ENCODE measurements at places on chromosomes 6 and 20.

GRCh38 chr20:35446356-35447078 lies 8.5 kb upstream of the GDF5 start:
- no peak for DNase-seq

- no peak for DNase-seq
Measured at GRCh38 chr20:39874049-39874893, 814.8 kb downstream of the MAFB start.

DNA sequence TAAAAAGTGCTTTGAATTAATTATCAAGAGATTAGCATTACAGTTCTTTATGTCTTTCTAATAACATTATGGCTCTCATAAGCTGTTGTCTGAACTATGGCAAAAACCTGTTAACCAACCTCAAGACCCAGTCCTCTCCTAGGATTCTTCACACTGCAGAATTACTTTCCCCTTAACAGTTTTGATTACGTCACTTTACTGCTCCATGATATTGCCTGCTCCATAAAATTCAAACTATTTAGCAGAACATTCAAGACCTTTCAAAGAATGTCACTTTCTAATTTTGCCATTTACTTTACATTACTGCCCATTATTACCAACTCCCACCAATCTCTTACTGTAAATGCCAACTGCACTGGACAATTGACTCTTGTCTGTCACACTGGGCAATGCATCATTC lies 843.5 kb downstream of the PHF3 start:
- DNase-seq, result no peak

- DNase-seq, result no peak
Measured at GRCh38 chr6:159304641-159305040, 135.4 kb downstream of the FNDC1 start.

DNA sequence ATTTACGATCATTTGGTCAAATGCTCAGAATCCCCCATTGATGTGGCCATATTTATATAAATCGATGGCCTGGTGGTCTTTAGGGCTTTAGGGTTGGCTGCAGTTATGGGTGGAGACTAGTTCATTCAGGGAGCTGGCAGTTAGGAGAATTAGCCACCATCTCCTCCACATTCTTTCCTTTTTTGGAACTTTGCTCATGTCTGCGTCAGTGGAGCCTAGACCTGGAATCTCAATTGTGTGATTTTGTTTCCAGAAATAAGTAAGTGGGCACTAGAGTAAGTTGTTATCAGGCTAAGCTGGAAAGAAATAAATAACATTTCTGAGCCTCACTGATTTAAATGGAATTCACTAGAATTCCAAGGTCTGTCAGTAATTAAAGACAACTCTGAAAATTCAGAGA lies 29.0 kb upstream of the ELOVL5 start:
- no peak for DNase-seq

- no peak for DNase-seq
Measured at GRCh38 chr6:113122060-113122459, 735.1 kb upstream of the MARCKS start.

GRCh38 chr6:109695468-109695867 lies 4.4 kb downstream of the FIG4 start:
- DNase-seq, result no peak

DNA sequence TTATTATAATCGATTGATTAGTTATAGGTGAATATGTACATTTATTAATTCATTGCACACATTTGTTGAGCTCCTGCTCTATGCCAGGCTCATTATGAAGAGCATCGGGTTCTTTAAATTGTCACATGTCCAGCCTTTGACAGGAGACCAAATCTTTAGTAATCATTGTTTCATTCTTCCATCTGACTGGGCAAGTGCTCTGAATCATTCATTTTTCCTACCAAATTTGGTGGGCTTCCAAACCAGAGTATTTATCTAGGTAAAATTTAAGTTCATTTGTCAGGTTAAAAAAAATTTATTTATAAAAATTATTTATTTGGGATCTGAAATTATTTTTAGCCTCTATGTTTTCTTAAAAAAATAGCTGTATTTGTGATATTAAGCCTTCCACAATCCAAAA lies 404.9 kb upstream of the MMS22L start:
- no peak for DNase-seq

- no peak for DNase-seq
Measured at GRCh38 chr20:7985916-7986315, 33.6 kb downstream of the TMX4 start.

GRCh38 chr20:24340933-24341332 lies 128.5 kb upstream of the SYNDIG1 start:
- DNase-seq, result no peak

GRCh38 chr20:51374961-51375360 lies 167.6 kb downstream of the NFATC2 start:
- DNase-seq, result no peak

DNA sequence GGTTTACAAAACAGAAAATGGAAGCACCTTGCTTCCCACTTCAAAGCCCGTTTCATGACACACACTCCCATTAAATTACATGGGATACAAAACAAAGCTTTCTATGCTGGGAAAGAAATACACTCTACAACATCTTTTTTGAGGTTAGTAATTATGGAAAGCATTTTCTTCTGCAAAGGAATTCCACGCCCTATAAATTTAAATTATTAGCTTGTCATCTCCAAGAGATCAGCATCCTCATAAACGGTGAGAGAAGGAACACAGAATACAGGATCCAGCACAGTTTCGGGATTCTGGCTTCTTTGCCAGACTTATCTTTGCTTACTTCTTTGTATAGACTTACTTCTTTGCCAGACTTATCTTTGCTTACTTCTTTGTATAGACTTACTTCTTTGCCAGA lies 1.3 kb upstream of the SMPDL3A start:
- DNase-seq, result no peak

GRCh38 chr6:142167486-142167885 lies 20.4 kb downstream of the VTA1 start:
- DNase-seq, result no peak

- DNase-seq, result no peak
Measured at GRCh38 chr20:62275219-62275618, 27.6 kb upstream of the ADRM1 start.

DNA sequence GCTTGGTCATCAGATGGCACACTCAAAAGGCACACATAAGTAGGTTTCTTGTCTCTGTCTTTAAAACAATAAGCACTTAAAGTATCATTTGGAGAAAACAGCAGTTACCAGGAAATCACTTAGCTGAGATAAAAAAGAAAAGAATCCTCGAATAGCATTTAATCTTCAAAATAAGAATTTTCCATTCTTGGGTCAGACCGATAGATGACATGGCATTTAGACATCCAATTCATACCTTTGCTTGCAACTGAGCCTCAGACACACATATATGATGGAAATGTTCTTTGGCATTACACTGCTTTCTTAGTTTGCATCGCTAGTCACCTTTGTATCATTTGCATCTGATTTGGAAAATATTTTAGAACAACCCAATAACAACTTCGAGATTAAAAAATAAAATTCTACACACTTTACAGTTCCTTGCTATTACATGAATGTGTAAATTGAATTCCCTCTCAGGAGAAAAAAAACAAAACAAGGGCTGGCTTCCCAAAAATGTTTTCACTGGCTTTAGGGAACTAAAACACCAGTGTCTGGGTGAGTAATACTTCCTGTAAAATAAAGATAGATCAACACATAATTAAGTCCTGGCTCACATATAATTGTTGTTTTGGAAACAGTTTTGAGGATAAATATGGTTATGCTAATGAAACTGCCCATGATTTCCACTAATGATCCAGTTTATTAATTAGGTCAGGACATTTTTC lies 1.3 kb upstream of the RNF217 start:
- DNase-seq, result no peak

DNA sequence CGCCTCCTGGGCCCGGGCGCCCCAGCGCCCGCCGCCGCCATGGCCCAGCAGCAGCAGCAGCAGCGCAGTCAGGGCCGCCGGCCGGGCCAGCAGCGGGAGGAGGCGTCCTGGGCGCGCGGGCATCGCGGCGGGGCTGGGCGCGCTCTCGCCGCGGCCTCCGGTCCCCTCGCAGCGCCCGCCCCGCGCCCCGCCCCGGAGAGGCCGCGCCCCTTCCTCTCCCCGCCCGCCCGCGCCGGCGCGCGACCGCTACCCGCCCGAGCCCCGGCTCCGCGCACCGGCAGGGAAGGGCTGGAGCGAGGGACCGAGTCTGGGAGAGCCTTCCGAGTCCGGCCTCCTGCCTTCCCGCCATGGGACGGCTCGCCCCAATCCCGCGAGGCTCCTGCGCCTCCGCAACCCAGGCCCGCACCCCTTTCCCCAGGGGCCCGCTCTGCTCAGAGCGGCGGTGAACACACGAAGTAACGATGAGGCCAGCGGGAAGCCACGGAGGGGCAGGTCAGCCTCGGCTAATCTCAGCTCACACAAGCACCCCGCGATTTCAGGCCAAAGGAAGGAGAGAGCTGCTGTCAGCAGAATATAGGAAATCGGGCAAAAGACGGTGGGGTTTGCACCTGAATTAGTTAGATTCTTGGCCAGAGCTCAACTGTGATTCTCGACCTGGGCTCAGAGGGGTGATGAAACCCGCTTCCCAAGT lies at the start of gene TXNDC5:
Gene TXNDC5, minus strand, starts transcription at position 135 of the 691 bp plus-strand sequence. Its CDS starts 12 bp downstream, at position 123.
- DNase-seq, result no peak

- no peak for DNase-seq
Measured at GRCh38 chr20:9555781-9556180, 41.4 kb downstream of the LAMP5 start.

GRCh38 chr6:90131614-90132423 lies 164.8 kb downstream of the BACH2 start:
- no peak for DNase-seq

DNA sequence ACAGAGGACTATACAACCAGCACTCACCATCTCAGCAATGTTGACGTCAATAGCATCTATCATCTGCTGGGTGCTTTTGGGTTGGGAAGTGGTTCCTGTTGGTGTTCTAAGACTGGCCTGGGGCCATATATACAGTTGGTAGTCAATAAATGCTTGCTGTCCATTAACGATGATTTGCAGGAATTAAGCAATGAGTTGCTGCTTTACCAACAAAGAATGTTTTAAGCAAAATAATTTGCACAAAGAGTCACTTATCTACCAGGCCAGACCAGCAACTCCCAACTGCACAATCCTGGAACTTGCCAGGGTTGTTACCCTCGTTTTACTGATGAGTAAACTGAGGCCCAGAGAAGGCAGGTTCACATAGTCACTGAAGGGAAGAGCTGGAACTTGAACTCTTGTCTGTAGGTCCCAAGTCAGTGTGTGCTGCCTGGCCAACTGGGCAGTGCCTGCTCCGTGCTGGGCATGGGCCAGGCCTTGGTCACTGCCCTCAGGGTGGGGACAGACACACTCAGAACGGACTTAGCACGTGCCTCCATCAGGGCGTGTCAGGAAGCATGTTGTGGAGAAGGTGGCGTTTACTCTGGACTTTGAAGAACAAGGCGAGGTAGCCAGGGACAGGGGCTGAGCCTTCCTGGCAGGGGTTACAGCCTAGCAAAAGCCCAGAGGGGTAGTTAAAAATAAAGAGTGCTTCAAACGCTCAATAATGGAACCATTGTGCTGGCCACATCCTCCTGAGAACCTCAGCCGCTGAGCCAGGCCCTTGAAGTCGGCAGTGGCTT lies 2.5 kb upstream of the SRC start:
- DNase-seq, result no peak

DNA sequence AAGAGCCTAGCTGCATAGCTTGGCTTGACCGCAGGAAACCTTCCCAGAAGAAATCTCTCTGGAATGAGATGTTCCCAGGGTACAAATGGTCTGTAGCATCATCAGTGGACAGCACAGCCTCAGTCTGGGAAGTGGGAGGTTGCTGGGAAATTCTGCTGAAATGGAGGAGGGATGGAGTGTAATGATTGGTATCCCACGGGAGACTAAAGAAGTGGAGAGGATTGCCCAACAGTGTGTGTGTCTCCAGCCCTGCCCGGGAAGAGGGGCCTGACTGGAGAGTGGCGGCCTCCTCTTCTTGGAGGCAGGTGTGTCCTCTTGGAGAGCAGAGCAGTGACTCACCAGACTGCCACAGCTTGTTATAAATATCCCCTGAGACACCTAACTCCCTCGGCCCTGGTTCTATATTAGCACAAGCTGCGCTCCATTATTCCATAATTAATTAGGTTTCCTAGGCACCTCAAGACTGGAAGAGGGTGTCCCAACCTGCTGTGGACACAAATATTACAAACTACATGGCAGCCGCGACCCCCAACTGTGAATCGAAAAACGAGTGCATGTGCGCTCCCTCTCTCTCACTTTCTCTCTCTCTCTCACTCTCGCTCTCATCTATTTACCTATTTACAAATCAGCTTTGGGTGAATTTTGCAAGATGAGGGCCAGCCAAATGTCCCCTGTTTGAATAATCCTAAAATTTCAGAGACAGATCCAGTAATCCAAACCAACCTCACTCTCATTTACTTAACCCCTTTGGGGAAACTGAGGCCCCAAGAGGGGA lies 68.8 kb downstream of the FGD2 start:
- no peak for DNase-seq

GRCh38 chr6:37236921-37237320 lies 20.7 kb upstream of the TBC1D22B start:
- DNase-seq, result no peak

GRCh38 chr6:153804755-153805330 lies 234.2 kb upstream of the OPRM1 start:
- DNase-seq, result no peak

DNA sequence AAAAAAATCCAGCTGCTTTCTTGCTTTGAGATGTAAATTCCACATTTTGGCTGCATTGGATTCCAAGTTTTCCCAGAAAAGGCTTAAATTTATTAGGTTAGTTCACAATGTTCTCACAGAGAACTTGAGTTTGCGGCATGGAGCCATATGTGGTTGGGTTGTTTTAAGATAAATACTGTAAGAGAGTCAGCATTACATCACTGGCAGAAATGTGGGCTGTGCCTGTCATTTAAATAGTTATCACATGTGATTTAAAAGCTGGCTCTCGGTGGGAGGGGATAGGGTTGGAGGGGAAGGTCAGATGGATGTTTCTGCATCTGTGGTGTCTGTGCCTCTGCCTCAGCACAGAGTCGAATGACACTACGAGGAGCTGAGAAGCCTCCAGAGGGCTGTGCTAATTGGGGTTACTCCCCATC lies 73.8 kb upstream of the SCP2D1 start:
- no peak for DNase-seq

- DNase-seq, result no peak
Measured at GRCh38 chr20:58989196-58989595, 8.1 kb downstream of the NELFCD start.

DNA sequence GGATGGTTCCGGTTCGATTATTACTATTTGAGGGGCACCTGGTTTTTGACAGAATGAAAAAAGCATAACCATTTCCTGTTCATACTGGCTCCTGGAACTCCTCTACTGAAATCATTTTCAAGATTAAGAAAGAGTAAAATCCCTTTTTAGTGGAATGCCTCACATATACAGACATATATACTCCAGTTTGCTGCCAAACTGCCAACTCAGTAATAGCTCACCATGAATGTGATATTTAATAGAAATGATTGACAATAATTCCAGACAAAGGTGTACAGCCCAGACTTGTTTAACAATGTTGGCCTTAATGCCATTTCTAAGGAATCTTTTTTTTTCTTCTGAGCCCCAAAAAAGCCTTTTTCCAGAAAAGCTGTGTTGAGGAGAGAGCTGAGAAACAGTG lies 93.1 kb downstream of the JAG1 start:
- no peak for DNase-seq

Data from esophagus squamous epithelium (tissue), 5 donors.